ENCODE measurements at places on chromosomes 11 and 22.

GRCh38 chr11:115423728-115424459 is 80.3 kb downstream of the CADM1 start:
- no peak for DNase-seq

DNA sequence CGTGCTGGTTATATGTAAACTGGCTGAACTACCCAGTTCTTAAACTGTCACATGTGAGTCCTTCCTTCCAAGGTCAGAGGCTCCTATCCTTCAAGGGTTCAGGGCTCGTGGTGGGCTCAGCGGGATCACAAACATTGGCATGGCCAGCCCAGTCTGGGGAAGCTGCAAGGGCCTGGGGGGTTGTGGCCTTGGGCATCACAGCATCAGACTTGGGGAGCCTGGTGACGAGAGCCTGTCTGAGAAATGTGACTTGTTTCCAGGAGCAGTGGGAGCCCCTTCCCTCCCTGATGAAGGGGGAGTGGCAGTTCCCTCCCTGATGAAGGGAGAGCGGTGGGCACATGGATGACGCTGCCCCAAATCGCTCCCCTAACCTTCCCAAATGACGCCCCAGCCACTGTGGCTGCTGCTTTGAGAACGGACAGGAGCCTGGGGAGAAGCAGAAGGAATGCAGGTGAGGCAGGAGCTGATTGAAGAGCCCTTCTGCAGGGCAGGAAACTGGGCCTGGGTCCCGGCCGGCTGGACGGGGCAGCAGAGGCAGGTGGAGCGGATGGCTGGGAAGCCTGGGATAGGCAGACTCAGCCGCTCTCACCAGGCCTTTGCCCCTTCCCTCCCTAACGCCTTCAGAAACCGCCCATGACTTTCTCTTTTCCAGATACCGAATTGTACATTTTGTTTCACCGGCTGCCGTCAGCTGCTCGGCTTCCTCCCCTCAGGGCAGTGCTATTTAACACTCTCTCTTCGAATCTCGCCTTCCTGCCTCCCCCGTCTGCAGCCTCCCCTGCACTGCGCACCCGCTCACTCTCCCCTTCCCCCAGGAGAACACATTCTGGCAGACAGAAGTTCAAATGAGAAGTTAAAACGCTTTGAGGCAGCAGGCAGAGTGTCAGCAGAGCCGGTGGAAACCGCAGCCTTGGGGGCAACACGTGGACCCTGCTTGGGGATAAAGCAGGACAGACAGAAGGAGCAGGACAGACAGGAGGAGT is 1486.7 kb downstream of the BRD1 start:
- no peak for DNase-seq

- DNase-seq: no peak
These were observed 11.0 kb downstream of the TEAD1 start for GRCh38 chr11:12685229-12685628.

GRCh38 chr11:93663021-93663420 is 1.5 kb downstream of the CEP295 start:
- DNase-seq: no peak

DNA sequence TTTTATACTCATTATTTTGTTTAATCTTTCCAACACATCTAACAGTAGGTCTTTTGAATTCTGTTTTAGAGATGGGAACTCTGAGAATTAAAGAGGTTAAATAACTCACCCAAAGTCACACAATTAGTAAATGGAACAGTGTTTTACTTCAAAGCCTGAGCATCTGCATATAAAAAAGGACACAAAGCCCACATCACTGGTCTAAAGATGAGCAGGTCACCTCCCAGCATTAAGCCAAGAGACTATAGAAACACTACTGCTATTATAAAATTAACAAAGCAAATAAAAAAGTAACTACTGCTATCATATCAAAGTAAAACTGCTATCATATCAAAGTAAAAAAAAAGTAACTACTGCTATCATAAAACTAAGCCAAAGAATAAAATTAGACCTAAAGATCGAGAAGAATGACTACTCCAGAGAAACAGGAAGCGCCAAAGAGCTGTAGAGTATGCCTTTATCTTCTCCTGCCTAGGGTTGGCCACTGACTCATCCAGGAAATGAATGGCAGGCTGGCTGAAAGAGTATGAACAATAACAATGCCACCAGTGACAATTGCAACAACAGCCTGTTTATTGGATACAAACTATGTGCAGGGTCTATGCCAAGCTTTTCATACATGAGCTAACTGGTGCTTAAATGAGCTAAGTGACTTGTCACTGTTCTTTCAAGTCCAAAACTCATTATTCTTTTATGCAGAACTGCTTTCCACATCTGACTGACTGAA is 1153.0 kb upstream of the TENM4 start:
- DNase-seq: no peak

DNA sequence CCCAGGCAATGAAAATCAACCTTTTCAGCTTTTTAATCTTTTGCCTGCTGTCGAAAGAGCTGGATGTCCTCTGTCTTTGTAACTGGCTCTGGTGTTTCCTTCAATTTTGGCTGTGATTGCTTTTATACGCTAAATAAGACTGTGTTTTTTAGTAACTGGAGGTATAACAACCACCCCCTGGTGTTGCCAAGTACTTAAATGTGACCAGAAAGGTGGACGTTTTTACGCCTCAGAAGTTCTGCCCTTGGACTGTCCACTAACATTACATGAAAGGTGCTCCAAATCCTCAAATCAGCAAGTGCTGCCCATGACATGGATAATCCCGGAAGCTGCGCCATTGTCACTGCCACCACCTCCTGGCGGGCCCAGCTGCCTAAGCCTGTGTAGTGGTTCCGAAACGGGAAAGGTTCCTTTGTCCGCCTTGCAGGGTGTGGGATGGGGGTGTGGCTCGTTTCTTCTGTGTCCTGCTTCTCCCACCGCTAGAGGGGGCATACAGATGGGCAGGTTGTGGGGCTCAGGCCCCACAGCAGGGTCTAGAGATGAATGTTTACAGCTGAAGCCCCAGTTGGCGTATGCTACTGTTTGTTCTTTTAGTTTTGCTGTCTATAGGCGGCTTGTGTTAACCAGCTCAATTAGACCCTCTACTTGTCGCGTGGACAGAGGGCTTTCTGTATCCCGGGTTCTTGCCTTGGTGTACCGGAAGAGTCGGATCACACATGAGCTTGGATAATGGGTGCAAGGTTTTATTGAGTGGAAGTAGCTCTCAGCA is 82.2 kb upstream of the SEPTIN5 start:
- DNase-seq: no peak

DNA sequence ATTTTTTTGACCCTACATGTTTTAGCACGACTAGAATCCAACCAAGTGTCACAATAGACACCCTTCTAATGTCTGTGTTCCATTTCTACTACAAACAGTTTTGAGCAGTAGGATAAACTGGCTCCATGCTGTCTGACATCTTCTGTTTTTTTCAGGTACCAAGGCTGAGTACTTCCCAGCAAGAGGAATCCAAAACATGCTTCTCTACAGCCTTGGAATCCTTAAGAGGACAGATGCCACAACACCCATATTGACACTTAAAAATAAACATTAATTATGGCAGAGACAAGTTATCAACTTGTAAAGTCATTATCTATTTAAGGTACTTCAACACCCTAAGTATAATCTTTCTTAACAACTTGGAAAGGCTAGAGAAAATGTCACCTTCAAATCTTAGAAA is 54.2 kb downstream of the LGR4 start:
- DNase-seq: no peak

GRCh38 chr11:120890609-120891320 is 133.1 kb upstream of the TBCEL start:
- DNase-seq: no peak

- no peak for DNase-seq
These were observed 10.4 kb upstream of the PPP2R1B start for GRCh38 chr11:111776398-111777093.

- DNase-seq: no peak
These were observed 7.2 kb downstream of the TTLL1 start for GRCh38 chr22:43081968-43082367.

GRCh38 chr11:123060277-123061000 is 1.5 kb downstream of the HSPA8 start:
- no peak for DNase-seq

GRCh38 chr22:37148742-37149665 is 712 bp downstream of the IL2RB start:
- no peak for DNase-seq

DNA sequence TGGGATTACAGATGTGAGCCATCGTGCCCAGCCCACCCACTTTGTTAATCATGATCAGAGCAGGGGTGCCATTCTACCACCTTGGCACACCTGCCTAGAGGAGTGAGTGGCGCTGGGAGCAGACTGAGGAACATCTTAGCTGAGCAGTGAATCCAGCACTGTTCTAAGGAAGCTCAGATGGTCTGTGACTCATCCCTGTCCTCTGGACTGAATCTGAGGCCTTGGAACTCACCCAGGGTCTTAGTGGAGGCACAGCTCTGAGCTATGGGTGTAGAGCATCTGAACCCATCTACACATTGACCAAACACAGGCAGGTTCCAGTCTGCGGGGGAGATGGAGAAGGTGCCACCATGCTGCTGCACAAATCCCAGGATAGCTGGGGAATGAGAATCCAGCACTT is 14.9 kb downstream of the PGAP2 start:
- DNase-seq: no peak

DNA sequence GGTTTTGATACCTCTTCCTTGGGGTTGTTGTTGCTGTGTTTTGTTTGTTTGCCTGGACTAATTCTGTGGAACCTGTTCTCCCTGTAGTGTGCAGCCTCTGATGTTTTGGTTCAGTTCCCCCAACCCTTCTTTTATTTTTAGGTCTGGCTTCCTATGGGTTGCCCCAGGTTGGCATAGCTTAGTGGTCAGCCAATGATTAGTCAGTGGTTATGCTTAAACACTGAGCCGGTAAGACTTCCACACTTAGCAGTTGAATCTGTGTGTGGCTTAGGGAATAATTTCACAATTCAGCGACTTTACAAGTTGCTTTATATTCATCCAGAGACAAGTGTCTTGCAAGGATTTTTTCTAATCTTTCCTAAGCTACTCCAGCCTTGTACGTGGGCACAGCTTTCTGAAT is 78.6 kb upstream of the CLPB start:
- no peak for DNase-seq

GRCh38 chr11:57399972-57400578 is 9.6 kb upstream of the PRG2 start:
- no peak for DNase-seq

DNA sequence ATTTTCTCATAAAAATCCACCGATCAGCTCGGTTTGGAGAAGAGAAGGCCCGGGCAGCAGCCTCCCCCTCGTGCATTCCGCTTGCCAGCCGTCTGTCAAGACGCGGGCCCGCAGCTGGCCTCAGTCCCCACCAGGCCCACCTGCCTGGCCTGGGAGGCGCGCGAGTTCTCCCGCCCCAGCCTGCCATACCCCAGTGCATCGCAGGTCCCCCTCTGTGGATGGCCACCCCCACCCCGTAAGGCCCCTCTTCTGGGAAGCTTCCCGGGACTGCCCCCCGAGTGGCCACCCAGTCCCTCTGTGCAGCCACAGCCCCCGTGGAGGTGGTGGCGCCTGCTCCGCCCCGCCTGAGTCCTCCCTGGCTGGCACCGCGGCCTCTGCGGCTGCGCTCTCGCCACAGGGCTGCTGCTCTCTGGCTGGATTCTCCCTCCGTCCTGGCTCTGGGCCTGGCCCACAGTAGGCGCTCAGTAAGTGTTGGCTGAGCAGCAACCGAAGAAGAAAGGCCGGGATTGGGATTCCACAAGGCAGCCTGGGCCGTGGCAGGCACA is 74.0 kb upstream of the TCF20 start:
- DNase-seq: no peak

DNA sequence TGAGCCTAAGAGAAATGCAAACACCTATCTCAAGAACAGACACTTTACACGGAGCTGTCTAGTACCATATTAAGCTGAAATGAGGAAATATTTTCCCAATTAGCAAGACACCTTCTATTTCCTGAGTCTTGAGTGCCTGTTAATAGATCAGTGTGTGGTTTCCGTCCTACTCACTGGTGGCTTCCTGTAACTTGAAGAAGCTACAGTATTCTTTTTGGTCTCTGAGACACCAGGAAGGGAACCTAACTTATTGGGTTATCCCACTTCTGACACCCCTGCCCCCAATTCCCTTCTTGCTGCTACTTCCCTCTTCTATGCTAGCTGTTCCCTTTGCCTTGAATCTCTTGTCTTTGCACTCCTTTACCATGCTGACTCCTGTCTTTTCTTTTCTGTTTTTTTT is 92.7 kb downstream of the FDX1 start:
- DNase-seq: no peak

- no peak for DNase-seq
These were observed 4.8 kb upstream of the FXYD6 start for GRCh38 chr11:117881217-117881616.

DNA sequence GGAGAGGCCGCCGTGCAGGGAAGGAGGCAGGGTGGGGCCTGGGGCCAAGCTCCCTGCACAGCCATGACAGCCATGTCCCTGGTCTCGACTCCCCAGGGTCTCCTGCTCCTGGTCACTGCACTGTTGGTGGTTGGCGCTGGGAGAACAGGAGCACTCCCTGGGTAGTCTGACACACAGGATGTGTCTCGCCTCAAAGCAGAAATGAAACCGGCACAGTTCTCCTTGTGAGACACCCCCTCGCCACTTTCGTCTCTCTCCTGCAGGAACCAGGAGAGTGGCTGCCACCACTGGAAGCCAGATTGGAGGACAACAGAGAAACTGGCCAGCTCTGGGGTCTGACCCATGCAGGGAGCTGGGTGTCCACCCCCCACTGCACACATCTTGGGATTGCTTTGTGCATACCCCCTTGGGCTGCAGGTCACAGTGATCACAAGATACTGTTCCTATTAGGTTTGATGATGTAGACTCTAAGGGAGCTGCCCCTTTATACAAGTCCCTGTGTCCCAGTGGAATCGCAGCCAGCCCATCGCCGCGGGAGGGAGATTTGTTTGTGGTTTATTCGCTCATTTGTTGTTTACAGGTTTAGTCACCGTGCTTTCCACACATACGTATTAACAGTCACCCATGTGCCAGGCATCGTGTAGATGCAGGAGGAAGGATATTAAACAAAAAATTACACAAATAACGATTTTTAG is 27.0 kb upstream of the YWHAH start:
- DNase-seq: no peak
